ENCODE measurements at places on chromosomes 1 and 21.
A peak's percentile ranks its signal among the peaks of the same experiment; 100 is the strongest.

GRCh38 chr1:186819126-186819525, 9.6 kb upstream of the PLA2G4A start:
- DNase-seq: no peak

DNA sequence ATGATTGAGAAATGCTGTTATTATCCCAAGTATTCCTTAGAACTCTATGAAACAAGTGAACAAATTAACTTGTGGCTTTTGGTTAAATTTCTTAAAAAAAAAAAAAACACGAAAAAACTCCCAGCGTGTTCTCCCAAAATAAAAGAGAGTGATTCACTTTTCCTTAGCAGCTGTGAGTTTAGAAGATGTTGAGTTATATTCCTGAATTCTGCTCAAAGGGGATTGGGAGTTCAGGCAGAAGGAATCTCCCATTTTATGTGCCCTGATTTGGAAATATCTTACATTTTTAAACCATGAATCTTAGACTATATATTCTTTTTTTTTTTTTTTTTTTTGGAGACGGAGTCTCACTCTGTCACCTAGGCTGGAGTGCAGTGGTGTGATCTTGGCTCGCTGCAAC, 34.3 kb downstream of the SMG7 start:
- DNase-seq: no peak

- no peak for DNase-seq
These were observed 1.1 kb downstream of the WNT3A start for GRCh38 chr1:228007801-228008341.

DNA sequence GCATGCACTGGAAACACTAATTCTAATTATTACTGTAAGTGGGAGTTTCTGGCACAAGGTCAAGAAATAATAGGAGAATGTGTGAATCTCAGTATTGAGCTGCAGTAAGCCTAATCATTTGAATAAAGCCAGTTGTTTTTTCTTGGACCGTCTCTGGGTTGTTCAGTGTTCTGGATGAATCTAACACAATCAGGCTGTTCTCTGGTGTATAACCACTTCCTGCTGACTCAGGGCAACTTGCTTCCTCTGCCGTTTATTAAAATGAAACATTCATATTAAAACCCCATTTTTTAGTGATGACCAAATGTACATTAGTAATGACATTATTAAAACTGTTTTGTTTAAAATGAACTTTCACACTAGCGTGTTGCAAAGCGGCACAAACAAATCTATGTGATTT, 273.1 kb upstream of the SNX7 start:
- DNase-seq: no peak

GRCh38 chr1:231558708-231559185, 30.3 kb downstream of the TSNAX start:
- no peak for DNase-seq

DNA sequence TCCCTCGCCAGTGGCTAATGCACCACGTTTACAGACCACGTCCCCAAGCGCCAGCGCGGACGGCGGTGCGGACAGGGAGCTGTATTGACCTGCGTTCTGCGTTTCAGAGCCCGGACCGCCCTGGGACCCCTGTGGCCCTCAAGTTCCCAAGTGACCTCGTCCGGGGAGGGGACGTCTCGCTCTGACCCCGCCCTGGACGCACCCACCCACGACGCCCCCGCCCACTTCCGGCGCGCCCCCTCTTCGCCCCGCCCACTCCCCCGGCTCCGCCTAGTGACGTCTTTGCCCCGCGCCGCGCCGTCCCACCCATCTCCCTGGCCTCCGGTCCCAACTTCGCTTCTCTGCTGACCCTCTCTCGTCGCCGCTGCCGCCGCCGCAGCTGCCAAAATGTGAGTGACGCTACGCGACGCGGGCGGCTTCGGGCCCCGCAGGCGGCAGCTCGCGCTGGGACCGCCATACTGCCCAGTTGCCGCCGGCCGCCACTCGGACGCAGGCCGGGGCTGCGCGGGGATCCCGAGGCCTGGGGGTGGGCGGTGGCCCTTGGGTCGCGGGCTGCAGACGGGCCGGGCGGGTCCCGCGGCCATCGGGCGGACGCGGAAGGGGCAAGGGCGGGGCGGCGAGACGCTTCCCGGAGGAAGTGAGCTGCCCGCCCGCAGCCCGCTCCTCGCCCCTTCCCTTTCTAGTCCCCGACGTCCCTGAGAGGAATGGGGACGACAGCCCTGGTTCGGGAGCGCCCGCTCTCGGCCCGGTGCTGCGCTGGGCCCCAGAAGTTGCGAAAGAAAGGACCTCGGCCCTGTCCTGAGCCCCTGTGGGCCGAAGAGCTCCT, at the start of gene VAMP3:
VAMP3 (plus strand) TSS at position 300 of the 826 bp plus-strand sequence; CDS start at position 388, 88 bp downstream.
- peak; percentile 82 for DNase-seq

GRCh38 chr1:227314014-227314848, 4.1 kb downstream of the CDC42BPA start:
- DNase-seq: no peak

DNA sequence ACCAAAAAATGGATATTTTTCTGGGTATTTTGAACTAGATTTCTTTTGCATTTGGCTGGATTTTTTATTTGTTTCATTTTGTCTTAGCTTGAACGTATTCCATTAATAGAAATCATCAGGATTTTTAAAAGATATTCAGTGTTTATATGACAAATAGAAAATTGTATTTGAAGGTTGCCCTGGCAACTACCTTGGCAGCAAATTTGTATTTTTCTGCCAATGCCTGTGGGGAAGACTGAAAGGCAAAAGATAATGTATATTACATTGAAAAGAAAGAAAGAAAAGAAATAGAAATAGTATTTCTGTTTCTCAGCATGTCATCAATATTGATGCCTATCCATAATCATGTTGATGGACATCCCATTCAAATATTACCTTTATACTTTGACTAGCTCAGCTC, 16.8 kb downstream of the VCAM1 start:
- DNase-seq: no peak

GRCh38 chr1:92563457-92564216, 76.9 kb upstream of the GFI1 start:
- DNase-seq: no peak

GRCh38 chr1:226310637-226311195, 1.8 kb upstream of the LIN9 start:
- DNase-seq: no peak

GRCh38 chr1:43944860-43945259, 1.9 kb upstream of the IPO13 start:
- no peak for DNase-seq

DNA sequence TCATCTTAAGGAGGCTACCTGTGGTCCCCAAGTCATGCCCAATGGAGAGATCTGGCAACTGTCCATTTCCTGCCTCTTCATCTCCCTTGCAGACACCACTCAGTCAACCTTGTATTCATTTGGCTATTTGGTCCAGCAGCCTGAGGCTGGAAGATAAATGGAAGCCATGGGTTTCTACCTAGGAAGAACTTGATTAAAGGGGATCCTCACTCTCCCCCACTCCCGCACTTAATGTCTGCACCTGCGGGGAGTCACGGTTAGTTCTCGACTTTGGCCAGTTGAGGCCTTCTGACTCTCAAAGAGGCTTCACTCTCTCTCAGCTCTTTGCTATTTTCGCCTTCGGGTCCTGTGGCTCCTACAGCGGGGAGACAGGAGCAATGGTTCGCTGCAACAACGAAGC, 8.4 kb upstream of the ATXN7L2 start:
- no peak for DNase-seq

DNA sequence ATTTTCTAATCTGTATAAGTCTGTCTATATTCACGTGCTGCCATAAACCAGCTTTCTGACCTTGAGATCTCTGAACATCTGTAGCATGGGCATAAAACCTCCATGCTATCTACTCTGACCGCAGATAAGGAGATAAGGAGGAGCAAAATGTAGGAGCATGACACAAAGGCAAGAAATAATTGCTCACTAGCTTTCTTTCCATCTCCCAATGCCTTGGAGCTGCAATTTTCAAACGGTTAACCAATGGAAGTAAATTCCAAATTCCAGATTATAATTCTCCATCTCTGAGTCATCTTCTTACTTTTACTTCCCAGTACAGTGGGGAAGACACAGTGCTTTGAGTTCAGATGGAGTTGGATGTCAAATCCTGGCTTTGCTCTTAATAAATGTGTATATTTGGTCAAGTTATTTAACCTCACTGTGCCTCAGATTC, 41.6 kb downstream of the CD58 start:
- DNase-seq: no peak

DNA sequence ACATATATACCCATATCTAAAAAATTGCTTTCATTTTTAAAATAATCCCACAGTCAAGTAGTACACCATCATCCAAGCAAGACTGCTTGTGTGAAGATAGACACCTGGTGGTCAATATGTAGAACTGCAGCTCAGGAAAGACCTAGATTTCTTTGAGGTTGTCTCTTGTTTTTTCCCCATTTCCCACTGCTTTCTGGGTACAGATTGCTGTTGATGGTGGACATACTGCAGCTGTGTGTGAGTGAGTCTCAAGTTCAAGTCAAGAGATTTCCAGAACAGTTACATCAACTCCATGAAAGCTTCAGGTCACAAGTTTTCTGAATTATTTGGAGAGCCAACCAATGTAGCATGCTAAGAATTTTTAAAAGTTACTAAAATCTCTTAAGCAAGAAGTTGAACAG, 306.4 kb downstream of the DUSP10 start:
- no peak for DNase-seq

DNA sequence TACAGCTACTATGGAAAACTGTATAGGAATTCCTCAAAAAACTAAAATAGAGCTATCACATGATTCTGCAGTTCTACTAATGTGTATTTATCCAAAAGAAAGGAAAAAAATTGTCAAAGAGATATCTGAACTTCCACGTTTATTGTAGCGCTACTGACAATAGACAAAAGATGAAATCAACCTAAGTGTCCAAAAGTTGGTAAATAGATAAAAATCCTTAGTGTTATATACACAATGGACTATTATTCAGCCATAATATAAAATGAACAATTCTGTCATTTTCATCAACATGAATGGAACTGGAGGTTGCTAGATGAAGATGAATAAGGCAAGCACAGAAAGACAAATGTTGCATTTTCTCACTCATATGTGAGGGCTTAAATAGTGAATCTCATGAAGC, 1492.1 kb downstream of the MRPL39 start:
- DNase-seq: no peak

GRCh38 chr1:45569962-45570581, 13.8 kb upstream of the NASP start:
- peak; percentile 39 for DNase-seq

DNA sequence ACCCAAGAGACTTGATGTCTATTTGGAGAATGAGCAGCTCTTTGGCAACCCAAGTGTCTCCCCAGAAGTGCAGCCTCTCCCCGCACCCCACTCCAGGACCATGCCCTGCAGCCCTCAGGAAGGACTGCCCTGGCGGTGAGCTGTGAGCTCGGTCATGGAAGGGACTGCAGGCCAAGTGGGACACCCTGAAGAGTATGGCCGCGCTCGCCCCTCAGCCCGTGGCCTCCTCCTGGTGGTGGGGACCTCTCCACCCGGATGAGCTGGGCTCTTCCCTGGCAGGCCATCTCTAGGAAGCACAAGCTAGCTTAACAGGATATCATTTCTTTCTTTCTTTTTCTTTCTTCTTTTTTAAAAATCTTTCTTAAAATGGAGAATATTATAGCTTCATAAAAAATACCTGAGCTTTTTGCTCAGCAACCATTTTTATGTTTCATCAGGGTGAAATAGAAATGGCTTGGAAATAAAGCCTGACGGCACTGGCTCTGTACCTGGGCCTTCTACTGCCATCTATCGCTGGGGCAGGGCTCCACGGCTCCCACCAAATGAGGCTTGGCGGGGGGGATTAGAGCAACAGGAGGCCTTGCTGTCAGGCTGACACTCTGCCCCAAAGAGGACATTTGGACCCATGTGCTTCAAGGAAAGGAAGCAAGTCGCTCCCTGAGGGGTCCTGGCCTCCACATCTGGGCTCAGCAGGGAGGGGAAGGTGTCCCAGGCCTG, 296.2 kb upstream of the VAMP3 start:
- no peak for DNase-seq

GRCh38 chr1:72283307-72284083, 1.2 kb upstream of the NEGR1 start:
- DNase-seq: peak; percentile 38

- DNase-seq: peak; percentile 83
These were observed 881.5 kb downstream of the LTN1 start for GRCh38 chr21:28111151-28111619.

GRCh38 chr1:30684881-30685795, 38.2 kb downstream of the MATN1 start:
- DNase-seq: no peak

GRCh38 chr1:53754484-53755312, 15.7 kb upstream of the GLIS1 start:
- peak; percentile 38 for DNase-seq

DNA sequence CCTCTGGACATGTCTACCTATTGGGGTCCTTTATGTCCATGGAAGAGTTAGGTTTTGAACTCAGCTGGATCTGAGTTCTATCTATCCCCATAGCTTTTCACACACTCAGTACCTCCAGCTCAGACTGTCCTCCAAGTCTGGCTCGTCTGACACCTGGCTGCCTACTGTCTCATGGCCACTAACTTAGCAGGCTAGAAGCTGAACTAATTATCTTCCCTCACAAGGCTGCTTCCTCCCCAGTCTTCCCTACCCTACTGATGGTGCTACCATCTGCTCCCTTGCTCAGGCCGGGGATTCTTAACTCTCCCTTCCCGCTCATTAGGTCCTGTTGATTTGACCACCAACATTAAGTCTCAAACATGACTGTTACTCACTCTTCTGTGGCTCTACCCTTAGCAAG, 13.4 kb downstream of the VANGL2 start:
- DNase-seq: no peak

GRCh38 chr1:248853663-248854375, 5.1 kb downstream of the ZNF692 start:
- no peak for DNase-seq

DNA sequence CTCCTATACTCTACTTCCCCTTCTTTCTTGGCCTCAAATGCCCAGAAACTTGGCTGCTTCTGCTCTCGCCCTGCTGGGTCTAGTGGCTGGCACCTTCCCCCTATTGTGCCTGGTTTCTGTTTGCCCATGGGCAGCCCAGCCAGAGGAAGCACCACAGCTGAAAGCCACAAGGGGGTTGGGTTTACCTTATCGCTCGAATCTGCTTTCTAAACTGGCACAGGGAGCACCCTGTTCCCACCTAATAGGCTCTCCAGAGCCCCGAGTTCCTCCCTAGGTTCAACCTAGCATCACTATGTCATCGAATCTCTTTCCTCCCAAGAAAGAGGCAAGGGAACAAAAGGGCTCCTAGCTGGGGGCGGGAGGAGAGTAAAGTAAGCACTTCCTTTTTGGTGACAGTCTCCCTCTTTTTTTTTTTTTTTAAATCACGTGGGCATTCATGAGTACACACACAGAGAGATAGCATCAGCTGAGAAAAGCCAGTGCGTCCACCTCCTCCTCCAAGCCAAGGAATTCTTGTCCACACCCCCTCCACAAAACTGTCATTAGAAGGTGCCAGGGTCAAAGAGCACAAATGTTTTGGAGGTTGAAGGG, 72.8 kb downstream of the PLEKHA6 start:
- DNase-seq: no peak
